ENCODE measurements at places on chromosomes 12 and 14. TPM values are rescaled to one million over a fixed set of nuclear protein-coding genes. Genes with fewer than 3 reads are reported as not detected.

RBM23 gene
- 63.9 TPM for total RNA-seq

CISTR gene
- 4.0 TPM for total RNA-seq

ASIC1 gene
- 3.6 TPM for total RNA-seq

CBLN3 gene
- 2.9 TPM for total RNA-seq

PTPRB gene
- 51.8 TPM for total RNA-seq

TUBA1C gene
- total RNA-seq = 64.8 TPM

TEX22 gene
- total RNA-seq = 1.4 TPM

Data from right cardiac atrium (tissue), 5 donors.